ENCODE measurements at places on chromosomes 4 and X.

DNA sequence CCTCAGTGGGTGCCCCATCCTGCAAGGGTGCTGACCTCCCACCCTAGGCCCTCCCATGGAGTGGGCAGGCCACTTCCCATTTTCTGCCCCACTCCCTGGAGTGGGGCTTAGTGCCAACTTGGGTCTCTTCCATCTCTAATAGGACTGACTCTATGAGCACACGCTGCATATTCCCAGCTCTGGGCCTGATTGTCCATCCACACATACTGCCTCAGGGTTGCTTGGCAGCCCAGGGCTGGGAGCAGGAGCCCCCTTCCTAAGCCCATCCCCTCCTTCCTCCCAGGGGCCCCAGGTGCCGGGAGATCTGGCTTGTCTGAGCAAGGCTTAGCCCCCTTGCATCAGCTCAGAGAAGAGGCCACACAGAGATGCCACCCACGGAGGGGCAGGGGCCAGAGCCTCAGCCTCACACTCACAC is 55.1 kb downstream of the PJA1 start:
- no peak for DNase-seq

DNA sequence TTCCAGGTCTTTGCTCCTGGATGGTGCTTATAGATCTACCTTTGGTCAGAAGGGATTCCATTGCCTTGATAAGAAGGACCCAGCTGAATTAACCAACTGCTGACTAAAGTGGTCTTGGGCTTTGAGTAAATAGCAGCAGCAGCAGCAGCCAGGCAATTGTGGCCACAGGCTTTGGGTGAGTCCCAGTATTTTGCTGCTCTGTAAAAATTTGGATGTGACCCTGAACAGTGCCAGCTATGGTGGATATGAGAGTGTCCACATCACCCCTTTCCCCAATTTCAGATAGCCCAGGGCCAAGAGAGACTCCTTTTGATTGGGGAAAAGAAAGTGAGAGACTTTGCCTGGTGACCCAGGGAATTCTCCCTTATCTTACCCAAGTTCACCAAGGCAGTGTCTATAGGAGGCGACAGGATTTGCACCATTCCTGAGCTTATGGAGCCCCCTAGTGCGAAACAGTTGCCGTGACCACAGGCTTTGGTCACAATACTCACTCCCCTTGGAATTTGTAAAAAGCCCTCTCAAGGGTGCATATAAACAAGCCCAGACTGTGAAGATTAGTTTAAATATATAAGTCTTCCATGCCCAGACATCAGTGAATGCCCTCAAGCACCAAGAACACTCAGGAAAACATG is 518.0 kb downstream of the TMA16 start:
- no peak for DNase-seq

GRCh38 chr4:47641755-47642154 is 156.7 kb downstream of the ATP10D start:
- no peak for DNase-seq

DNA sequence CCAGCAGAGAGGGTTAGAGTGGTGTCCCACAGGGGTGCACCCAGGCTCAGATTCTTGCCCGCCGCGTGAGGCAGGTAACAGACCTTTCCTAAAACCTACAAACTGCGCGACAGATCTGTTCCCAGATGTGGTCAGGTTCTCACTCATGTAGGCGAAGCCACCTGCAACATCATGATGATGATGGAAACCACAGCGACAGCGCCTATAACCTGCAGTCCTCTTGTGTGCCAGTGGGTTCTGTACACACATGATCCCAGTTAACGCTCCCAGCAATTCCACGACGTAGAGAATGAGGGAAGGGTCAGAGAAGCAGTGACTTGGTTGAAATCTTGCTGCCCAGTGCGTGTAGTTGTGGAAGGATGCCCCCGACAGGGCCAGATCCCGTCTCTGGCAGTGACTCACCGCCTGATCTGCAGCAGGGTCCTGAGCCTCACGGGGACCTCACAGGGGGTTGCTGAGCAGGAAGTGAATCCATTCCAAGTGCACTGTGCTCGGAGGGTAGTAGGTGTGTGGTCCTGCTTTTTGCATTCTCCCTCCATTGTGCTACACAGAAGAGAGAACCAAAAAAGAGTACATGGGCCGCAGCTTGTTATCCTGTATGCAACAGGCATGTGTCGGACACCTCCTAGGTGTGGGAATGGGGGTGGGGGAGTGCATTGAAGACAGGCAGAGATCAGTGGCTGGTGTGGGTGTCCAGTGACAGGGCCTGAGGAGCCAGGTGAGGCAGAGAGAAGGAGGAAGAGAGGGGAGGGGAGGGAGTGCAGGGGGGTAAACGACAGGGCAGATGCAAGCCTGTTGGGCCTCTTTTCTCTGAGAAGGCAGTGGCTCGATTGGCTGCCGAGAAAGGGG is 66.6 kb downstream of the MTMR1 start:
- DNase-seq, result no peak

Measured in cortex of kidney (tissue), 1 donor.